Hematopoietic multipotent progenitor cell treated with erythropoietin and hydrocortisone succinate and interleukin-3 and kit ligand, for 15 days (in vitro differentiated cells): ENCODE measurements at places on chromosomes 1 and 21.
A peak's percentile ranks its signal among the peaks of the same experiment; 100 is the strongest.

GRCh38 chr1:10694274-10694632 is 102.2 kb downstream of the CASZ1 start:
- DNase-seq, result peak; percentile 59

DNA sequence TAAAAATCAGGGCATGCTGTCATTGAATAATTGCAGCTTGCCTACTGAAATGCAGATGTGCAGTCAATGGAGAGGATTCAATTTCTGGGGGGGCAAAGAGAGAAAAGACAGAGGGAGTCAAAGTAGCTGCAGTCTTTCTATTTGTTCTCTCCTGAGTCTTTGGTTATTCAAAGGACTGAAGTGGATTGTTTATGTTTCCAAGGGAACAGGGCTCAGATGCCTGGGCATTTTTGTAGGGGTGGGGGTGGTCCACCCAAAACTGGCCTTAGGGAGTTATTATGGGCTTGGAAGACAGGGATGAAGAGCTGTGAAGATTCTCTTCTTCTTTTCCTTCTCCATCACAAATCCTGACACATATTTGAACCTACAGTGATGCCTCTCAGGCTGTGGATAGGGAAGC is 408.8 kb upstream of the DAB1 start:
- DNase-seq, result no peak

DNA sequence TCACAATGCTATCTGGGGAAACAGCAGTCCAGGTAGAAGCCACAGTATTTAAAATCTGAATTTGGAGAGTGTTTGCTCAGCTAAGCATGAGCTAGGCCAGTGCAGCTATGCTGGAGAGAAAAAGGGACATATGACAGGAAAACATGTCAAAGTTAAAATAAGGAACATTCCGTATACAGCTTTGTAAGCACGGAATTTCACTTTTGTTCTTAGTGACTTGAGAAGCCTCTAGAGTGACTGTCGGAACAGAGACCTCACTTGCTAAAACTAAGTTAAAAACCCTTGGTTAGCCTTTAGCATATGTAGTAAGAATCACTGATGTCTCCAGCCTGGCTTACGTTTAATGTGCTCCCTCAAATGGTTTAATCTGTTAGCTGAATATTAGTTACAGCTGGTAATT is 661.7 kb downstream of the KCNT2 start:
- DNase-seq, result no peak

GRCh38 chr1:1972976-1973715 is 30.4 kb downstream of the CFAP74 start:
- DNase-seq, result no peak

DNA sequence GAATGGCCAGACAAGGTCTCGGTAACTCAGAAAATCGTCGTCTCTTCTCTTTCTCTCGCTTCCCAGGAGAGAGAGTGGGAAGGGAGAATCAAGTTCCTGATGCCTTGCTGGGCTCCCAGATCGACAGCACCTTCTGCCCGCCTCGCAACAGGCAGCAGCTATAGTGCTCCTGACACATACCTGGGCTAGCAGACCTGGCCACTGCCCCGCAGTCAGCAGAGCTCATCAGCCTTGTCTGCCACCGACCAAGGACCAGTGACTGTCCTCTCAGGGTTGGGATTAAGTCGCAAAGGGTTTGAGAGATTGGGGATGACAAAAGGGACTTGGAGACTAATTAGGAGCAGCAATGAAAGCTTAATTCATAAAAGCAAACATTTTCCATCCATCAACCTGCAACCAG is 4.1 kb downstream of the RUNX3 start:
- DNase-seq, result no peak

DNA sequence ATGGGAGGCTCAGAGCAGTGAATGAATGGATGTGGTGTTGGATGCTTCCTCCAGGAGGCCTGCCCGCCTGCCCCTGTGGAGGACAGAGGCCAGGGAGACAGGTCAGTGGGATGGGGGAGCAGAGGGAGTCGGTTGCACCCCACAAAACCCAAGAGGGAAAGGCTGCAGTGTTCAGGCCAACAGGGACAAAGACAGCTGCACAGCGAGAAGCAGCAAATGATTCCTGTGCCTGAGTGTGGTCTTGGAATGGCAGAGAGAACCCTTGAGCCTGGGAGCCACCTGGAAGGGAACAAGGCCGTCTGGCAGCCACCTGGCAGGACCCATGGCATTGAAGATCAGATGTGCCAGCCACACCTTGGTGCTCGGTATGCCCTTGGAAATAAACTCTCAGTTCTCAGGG is 8.1 kb downstream of the TFF3 start:
- no peak for DNase-seq

GRCh38 chr1:62784509-62785365 is 805 bp downstream of the ATG4C start:
- no peak for DNase-seq

GRCh38 chr21:15539376-15539775 is 190.4 kb upstream of the USP25 start:
- no peak for DNase-seq

- no peak for DNase-seq
These were observed 804.6 kb upstream of the ADGRL4 start for GRCh38 chr1:79811173-79811572.

DNA sequence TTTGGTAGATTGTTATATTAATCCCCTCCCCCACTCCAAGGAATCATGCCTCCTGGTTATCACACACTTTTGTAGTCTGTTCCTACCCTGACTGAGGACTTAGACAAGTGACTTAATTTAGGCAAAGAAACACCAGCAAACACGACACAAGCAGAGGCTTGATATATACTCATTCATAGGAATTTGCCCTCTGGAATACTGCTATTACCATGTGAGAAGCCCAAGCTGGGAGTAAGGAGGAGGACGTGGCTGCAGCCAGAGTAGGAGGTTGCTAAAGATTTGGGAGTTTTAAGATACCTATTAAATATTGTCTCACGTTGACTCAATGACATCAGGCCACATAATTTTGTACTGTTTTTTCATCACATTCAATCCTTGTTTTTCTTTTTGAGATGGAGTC is 100.2 kb downstream of the LRRC53 start:
- no peak for DNase-seq

- no peak for DNase-seq
These were observed 515.9 kb downstream of the PLPP3 start for GRCh38 chr1:56063461-56063860.

DNA sequence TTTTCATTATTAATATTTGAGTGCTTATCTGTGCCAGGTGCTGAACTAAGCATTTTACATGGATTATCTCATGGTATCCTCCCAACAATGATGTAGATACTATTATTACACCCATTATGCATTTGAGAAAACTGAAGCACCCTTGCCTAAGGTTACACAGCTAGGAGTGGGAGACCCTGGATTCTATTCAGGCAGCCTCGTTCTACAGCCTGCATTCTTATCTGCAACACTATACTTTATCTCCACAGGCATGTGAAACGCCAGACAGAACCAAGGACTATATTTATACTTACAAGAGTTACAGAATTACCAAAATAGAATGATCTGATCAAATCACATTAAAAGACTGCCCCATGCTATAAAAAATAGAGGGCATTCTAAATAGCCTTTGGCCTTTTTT is 22.4 kb downstream of the LPAR3 start:
- DNase-seq, result no peak

GRCh38 chr1:54701996-54702395 is 13.7 kb upstream of the TTC4 start:
- DNase-seq, result no peak

- DNase-seq, result no peak
These were observed 12.4 kb downstream of the HHIPL2 start for GRCh38 chr1:222535455-222535854.

- peak; percentile 21 for DNase-seq
These were observed 747 bp downstream of the STX6 start for GRCh38 chr1:181021811-181022434.

GRCh38 chr1:160006312-160006940 is 25.4 kb downstream of the PIGM start:
- DNase-seq, result peak; percentile 74

DNA sequence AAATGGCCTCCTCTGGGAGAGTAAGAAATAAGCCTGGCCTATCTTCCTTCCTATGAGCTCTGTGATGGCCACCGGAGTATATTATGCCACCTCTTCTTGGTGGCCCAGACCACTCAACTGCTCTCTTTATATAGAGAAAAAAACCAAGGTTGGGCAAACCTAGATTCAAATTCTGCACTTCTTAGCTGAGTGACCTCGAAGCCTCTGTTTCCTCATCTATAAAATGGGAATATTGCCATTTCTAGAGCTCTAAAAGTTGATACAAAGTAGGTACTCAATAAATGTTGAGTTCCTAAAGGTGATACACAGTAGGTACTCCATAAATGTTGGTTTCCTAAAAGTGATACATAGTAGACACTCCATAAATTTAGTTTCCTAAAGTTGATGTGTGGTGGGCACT is 120.7 kb downstream of the HLCS start:
- no peak for DNase-seq

DNA sequence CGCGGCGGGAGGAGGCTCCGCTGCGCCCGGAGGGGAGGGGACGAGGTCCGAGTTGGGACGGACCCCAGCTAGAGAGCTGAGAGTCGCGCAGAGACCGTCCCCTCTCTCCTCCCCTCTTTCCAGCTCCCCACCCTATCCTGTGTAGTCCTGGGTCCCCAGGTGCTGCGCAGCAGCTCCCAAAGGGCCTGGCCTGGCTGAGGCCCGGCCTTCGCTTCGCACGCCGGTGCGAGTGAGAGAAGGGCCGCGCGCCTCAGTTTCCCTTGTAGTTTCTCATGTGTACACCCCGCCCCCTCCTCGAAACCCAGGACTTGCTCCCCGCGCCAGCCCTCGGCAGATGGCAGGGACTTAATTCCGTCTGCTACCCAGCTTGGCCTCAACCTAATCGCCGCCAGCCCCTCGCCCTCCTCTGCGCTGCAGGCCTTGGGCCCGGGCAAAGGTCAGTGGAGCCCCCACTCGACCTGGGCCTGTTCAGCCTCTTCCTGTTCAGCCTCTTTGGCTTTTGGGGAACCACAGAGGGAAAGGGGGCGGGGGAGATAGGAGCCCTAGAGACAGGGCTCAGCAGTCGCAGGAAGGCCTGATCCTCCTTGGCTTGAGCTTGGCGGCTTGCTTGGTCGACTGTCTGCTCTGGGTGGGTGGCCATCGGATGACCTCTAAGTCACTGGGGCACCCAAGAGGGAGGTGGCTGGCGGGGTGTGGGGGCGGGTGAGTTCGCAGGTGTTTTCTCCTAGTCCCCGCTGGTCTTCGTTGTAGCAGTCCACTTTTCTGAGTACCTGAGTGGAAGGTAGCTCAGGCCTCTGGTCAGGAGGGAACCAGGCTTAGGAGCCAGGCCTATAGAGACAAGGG is 1.0 kb downstream of the ZNF687 start:
- no peak for DNase-seq

DNA sequence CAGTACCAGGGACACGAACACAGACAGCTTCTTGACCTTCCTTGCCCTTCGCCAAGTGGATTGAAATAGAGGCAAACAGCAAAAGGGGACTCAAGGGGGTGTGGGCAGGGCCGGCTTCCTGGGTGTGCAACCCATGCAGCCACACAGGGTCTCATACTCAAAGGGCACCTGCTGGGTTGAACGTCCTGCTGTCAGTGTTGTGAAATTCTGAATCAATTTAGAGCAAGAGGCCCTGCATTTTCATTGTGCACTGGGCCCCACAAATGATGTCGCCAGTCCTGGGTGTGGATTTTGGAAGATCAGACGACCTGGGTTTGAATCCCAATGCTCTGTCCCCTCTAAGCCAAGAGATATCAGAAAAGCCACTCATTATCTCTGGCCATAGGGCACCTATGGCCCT is 51.1 kb downstream of the CASZ1 start:
- DNase-seq, result no peak

DNA sequence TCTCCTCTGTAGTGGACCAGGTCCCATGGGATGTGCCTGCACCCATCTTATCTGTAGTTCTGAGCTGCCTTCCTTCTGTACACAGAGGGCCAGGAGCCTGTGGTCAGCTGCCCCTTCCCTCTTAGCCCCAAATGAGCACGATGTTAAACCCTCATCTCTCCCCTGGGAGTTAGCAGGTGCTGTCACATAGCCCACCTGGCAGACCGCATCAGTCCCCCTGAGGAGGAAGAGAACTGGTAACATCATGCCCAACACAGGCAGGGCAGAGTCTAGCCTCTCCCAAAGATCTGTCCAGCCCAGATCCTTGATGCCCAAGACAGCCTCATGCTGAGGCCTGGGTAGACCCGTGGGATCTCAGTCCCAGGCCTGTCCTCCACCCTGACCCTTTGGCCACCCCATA is 4.7 kb downstream of the TIE1 start:
- DNase-seq, result no peak

DNA sequence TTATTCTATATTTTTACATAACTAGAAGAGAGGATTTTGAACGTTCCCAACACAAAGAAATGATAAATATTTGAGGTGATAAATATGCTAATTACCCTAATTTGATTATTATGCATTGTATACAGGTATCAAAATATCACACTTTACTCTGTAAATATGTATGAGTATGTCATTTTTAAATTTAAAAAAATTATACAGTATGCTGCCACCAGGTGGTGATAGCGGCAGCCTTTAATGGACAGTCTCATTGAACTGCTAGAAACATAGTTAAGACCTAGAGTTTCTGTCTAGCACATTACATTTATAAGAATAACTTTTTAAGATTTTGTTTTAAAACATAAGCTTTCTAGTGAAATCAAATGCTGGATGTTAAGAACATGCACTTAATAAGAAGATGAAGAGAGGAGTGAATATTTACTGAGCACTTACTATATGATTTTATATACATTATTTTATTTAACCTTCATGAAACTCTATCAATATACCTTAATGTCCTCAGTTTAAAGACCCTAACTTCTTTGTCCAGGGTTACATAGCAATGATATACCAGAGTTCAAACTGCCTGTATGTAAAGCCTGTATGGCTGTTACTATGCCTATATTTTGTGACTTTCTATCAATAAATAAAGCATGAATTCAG is 207.1 kb downstream of the NUF2 start:
- DNase-seq, result peak; percentile 2

DNA sequence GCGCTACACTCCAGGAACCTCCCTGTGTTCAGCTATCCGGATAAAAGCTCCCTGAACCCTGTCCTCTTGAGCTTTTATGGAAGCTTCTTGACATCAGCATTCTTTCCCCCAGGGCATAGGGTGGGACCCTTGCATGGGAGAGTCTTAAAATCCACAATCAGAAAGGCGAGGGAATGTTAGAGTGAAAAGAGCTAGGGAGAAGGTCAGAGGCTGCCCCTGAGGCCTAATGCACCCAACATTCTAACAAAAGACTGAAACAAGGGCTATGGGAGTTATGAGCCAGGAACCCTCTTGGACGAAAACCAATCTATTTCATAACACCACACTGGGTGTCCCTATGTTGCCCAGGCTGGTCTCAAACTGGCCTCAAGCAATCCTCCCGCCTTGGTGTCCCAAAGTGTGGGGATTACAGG is 36.7 kb downstream of the NEK2 start:
- no peak for DNase-seq

DNA sequence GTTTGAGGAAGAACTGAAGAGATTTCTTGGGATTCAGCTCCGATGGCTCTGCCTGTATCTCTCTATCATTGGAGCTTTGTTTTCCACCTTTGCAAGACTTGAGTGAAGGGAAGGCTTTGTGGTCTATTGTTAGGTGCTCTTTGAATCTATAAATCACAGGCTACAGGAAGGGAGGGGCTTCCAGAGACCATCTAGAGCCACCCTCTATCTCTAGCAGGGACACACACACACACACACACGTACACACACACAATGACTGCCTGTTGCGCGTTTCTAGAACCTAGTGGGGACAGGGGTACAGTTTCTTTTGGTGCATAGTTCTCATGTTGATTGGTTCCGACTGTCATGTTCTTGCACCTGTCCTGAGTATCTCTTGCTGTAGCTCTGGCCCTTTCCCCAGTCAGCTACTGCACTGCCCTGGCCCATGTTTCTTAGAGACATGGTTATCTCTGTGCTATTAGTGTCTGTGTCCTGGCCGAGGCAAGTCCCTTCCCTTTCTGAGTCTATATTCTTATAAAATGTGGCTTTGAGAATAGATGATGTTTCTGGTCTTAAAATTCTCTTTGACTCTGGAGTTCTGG is 60.7 kb downstream of the MAN1C1 start:
- no peak for DNase-seq
